Neural crest cell (in vitro differentiated cells): ENCODE measurements at places on chromosomes 2 and 18.

GRCh38 chr2:127637725-127638252 is 8.2 kb upstream of the GPR17 start:
- peaks cover 13% of the 10 kb centered on the region for H3K4me1 ChIP-seq
- no peaks in the 10 kb centered on the region for H3K27me3 ChIP-seq
- no peak overlapping the region for H3K4me3 ChIP-seq
- no peak for DNase-seq
- peak overlapping the region; percentile 19 for H3K27ac ChIP-seq

GRCh38 chr2:39413063-39413737 is 23.9 kb downstream of the MAP4K3 start:
- H3K27ac ChIP-seq: no peak overlapping the region
- DNase-seq: no peak
- peaks cover 32% of the 10 kb centered on the region for H3K4me1 ChIP-seq
- no peak overlapping the region for H3K4me3 ChIP-seq
- H3K27me3 ChIP-seq: no peaks in the 10 kb centered on the region
- H3K36me3 ChIP-seq: no peaks in the 10 kb centered on the region

GRCh38 chr2:142670362-142670761 is 207.1 kb upstream of the KYNU start:
- H3K27me3 ChIP-seq: no peaks in the 10 kb centered on the region
- H3K36me3 ChIP-seq: no peaks in the 10 kb centered on the region
- no peak for DNase-seq
- no peak overlapping the region for H3K4me3 ChIP-seq
- no peaks in the 10 kb centered on the region for H3K4me1 ChIP-seq

- H3K27me3 ChIP-seq: no peaks in the 10 kb centered on the region
- H3K4me1 ChIP-seq: no peaks in the 10 kb centered on the region
- no peak for DNase-seq
- H3K4me3 ChIP-seq: no peak overlapping the region
- H3K36me3 ChIP-seq: no peaks in the 10 kb centered on the region
Measured at GRCh38 chr2:208371634-208371935, 35.0 kb upstream of the PTH2R start.

DNA sequence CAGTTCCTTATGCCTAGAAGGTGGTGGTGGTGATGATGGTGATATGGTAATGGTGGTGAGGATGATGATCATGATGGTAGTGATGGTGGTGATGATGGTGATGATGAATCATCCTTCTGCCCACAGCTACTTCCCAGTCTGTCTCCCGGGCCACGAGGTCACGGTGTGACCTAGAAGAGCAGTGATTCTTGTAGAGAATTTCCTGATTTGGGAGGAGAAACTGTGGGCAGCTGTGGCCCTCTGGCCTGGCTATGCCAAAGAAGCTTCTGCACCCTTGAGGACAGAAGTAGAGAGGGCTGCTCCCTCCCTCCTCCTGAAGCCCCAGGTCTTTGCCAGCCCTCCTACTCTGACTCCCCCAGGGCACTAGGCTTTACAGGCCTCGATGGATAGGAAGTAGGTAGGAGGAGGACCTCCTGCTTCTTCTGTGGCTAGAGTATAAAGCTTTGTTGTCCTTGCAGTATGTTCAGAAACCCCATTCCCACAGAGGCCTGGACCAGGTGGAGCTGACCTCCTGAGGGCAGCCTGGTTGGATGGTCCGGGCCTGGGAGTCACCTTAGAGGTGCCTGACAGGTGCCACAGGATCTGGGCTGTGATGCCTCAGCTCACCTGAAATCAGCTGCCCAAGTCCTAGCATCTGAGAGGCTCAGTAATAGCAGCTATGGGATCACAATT is 57.9 kb upstream of the EPAS1 start:
- no peak overlapping the region for H3K4me3 ChIP-seq
- no peaks in the 10 kb centered on the region for H3K4me1 ChIP-seq
- H3K27ac ChIP-seq: no peak overlapping the region

- no peak for DNase-seq
- no peaks in the 10 kb centered on the region for H3K27me3 ChIP-seq
- H3K4me1 ChIP-seq: peaks cover 12% of the 10 kb centered on the region
- H3K4me3 ChIP-seq: no peak overlapping the region
- no peak overlapping the region for H3K27ac ChIP-seq
- no peaks in the 10 kb centered on the region for H3K36me3 ChIP-seq
Measured at GRCh38 chr2:158889135-158889853, 79.1 kb upstream of the TANC1 start.

DNA sequence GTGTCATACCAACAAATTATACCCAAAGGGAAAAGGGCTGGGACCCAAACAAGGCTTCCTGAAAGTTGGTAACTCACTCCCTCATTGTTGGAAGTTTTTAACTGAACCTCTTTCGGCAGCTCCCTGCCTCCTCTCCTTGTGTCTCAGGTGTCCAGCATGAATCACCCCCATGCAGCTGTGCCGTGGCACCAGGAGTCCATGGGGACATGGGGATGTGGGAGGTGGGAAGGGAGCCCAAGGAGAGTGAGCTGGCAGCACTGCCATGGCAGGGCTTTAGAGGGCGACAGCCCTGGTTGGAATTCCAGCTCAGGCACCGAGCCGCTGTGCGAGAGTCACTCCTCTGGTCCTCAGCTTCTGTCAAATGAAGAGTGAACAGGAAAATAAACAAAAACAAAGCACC is 12.5 kb upstream of the GYPC start:
- no peak for DNase-seq
- no peaks in the 10 kb centered on the region for H3K36me3 ChIP-seq
- H3K27ac ChIP-seq: no peak overlapping the region
- no peaks in the 10 kb centered on the region for H3K27me3 ChIP-seq
- peaks cover 4% of the 10 kb centered on the region for H3K4me1 ChIP-seq

GRCh38 chr2:134261398-134262131 is 7.7 kb downstream of the MGAT5 start:
- H3K36me3 ChIP-seq: no peaks in the 10 kb centered on the region
- peaks cover 13% of the 10 kb centered on the region for H3K4me1 ChIP-seq
- no peaks in the 10 kb centered on the region for H3K27me3 ChIP-seq
- no peak overlapping the region for H3K4me3 ChIP-seq
- no peak for DNase-seq
- H3K27ac ChIP-seq: no peak overlapping the region

GRCh38 chr2:84393829-84394228 is 65.3 kb downstream of the SUCLG1 start:
- no peak for DNase-seq
- H3K4me3 ChIP-seq: no peak overlapping the region
- no peaks in the 10 kb centered on the region for H3K4me1 ChIP-seq
- no peaks in the 10 kb centered on the region for H3K27me3 ChIP-seq
- H3K36me3 ChIP-seq: no peaks in the 10 kb centered on the region
- no peak overlapping the region for H3K27ac ChIP-seq

- H3K4me1 ChIP-seq: peaks cover 32% of the 10 kb centered on the region
- peak; percentile 59 for DNase-seq
- no peak overlapping the region for H3K4me3 ChIP-seq
- H3K27me3 ChIP-seq: no peaks in the 10 kb centered on the region
- no peaks in the 10 kb centered on the region for H3K36me3 ChIP-seq
Measured at GRCh38 chr18:49728542-49728941, 84.8 kb downstream of the ACAA2 start.

- H3K4me3 ChIP-seq: peak overlapping the region; percentile 10
- no peak for DNase-seq
- H3K27ac ChIP-seq: no peak overlapping the region
- H3K4me1 ChIP-seq: peaks cover 36% of the 10 kb centered on the region
- H3K36me3 ChIP-seq: no peaks in the 10 kb centered on the region
Measured at GRCh38 chr2:179556425-179556824, 291.8 kb upstream of the SESTD1 start.

GRCh38 chr2:23386339-23387220 is 1.6 kb downstream of the KLHL29 start:
- peaks cover 64% of the 10 kb centered on the region for H3K27me3 ChIP-seq
- no peak overlapping the region for H3K27ac ChIP-seq
- H3K4me3 ChIP-seq: peak overlapping the region; percentile 91
- DNase-seq: peak; percentile 18
- peaks cover 21% of the 10 kb centered on the region for H3K4me1 ChIP-seq
- H3K36me3 ChIP-seq: no peaks in the 10 kb centered on the region

DNA sequence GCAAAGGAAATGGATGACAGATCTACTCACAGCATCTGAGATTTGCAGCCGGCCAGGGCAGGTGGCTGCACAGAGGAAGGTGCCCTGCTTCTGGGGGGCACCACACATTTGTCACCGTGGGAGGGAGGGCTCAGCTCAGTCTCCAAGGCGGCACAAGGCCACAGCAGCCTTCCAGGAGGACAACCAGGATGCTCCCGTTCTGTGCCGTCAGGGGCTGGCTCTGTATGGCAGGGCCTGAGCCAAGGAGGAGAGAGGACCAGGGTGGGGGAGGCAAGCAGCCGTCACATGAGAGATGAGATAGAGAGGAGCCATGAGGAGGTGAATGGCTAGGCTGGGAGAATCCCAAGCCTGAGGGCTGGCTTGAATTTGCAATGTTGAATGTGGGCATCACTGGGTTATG is 4.6 kb upstream of the BOK start:
- DNase-seq: no peak
- H3K36me3 ChIP-seq: peaks cover 4% of the 10 kb centered on the region
- peaks cover 5% of the 10 kb centered on the region for H3K4me1 ChIP-seq

DNA sequence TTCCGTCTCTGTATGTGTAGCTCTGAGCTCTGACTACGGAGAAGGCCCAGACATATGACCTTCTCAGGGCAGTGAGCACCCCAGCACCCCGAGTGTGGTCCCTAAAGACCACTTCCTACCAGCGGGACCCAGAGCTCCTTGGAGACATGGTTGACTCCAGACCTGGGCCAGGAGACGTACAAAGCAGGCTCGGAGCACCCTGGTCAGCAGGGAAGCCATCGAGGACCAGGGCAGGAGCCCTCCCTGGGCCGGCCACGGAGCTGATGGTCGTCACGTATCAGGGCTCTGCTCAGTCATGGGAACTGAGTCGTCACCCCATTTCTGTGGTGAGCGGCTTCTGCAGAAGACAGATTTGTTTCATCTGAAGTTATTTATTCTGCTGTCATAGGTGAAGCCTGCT is 12.8 kb upstream of the NEU4 start:
- DNase-seq: no peak
- no peaks in the 10 kb centered on the region for H3K4me1 ChIP-seq
- peak overlapping the region; percentile 35 for H3K27ac ChIP-seq
- peaks cover 4% of the 10 kb centered on the region for H3K36me3 ChIP-seq

- no peaks in the 10 kb centered on the region for H3K27me3 ChIP-seq
- peaks cover 23% of the 10 kb centered on the region for H3K36me3 ChIP-seq
- H3K4me1 ChIP-seq: peaks cover 11% of the 10 kb centered on the region
Measured at GRCh38 chr2:133541376-133541775, 26.9 kb downstream of the NCKAP5 start.

DNA sequence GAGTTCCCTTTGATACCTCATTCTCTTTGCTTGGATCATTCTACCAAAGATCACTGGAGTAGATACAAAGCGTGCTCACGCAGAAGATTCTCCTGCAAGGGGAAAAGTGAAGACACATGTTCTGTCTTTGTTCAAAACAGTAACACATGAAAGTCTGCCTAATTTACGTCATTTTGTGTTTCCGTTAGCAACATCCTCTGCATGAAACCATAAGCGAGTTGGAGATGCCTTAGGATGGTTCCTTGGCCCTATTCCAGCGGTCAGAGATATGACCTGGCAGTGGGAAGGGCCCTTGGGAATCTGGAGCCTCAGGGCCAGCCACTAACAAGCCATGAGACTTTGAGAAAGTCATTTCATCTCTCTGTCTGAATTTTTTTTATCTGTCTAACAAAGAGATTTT is 180.9 kb upstream of the TWIST2 start:
- no peaks in the 10 kb centered on the region for H3K4me1 ChIP-seq
- DNase-seq: no peak
- H3K27ac ChIP-seq: no peak overlapping the region
- no peak overlapping the region for H3K4me3 ChIP-seq

DNA sequence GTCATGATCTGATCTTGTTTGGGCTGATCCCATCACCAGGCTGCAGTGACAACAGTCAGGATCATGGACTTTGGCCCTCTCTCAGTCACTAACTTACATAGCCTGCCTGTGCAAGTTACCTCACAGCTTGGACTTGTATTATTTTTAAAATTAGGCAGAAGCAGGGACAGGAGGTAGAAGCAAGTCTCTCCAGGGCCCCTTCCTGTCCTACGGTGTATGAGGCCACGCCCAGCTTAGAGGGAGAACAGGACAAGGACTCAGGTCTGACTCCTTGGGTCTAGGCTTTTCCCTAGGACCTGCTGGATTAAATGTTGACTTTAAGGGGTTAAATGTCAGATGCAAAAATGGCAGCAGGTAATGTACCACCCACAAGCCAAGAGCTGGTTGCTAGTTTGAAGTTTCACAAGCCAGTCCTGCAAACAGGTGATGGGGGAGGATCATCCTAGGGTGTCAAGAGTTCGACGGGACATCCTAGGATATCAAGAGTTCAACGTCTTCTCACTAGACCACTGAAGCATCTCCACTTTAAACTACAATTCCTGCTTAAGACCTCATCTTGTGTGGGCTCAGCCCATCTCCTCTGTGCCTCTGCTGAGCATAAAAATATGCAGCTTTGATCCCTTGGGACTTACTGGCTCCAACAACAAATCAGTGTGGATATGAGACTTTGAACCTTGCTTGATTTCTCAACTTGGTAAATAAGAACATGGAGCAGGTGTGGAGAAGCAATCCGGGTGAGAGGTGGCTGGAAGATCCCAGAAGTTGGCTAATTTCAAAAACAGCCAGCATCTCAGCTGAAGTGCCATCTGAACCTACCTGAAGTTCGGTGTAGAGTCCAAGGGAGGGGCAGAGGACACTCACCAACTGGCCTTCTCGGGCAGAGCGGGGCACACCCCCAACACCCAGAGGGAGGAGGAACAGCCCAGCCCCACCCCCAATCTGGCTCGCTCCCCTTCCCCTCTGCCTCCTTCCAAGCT is 39.5 kb downstream of the SFXN5 start:
- no peak for DNase-seq
- H3K4me3 ChIP-seq: no peak overlapping the region

- H3K27ac ChIP-seq: no peak overlapping the region
- H3K4me3 ChIP-seq: no peak overlapping the region
- H3K27me3 ChIP-seq: peaks cover 14% of the 10 kb centered on the region
- H3K36me3 ChIP-seq: no peaks in the 10 kb centered on the region
Measured at GRCh38 chr2:157336137-157337010, 10.8 kb upstream of the ERMN start.

DNA sequence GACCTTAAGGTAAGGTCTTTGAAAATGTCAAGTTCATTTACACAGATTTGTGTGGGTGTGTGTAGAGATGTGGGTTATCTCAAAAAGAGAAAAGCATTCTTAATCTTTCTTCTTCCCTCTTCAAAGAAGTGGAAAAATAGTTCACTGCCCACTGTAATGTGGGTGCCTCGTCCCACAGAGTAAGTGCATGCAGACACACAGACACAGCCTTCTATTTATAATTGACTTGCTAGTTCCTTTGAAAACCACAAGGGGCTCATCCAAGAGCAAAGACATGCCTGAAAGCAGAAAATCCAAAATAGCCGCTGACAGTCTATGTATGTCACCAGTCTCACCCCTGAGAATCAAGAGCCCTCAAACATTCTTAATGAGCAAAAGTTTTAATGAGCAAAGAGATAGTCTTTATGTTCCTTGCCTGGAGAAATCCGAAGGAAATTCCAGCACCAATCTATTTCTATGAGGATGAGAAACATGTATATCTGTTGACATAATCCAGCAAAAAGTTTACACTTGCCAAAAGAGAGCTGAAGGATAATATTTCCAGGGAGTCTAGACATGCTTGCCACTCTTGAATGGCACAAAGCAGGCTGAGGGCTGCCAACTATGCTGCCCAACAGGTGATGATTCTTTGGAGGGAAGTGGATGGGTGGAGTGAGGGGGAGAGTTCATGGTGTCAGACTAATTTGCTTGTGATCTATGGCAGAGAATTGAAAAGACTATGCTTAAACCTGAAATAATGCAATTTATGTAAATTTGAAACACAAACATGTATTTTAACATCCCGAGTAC is 93.9 kb downstream of the ACVR1 start:
- no peak overlapping the region for H3K27ac ChIP-seq
- DNase-seq: no peak
- peaks cover 9% of the 10 kb centered on the region for H3K36me3 ChIP-seq
- H3K4me3 ChIP-seq: no peak overlapping the region
- no peaks in the 10 kb centered on the region for H3K27me3 ChIP-seq
